ENCODE measurements at places on chromosomes 5 and 9. TPM values are rescaled to one million over a fixed set of nuclear protein-coding genes. Genes with fewer than 3 reads are reported as not detected.

The ICE1 gene
- 33.8 TPM for total RNA-seq

The CRB2 gene
- total RNA-seq = not detected

The RNF183 gene
- not detected for total RNA-seq

The ARL10 gene
- 9.2 TPM for total RNA-seq

The PCDHB5 gene
- 0.53 TPM for total RNA-seq

The KIF24 gene
- total RNA-seq = 2.5 TPM

The PDLIM7 gene
- total RNA-seq = 82.4 TPM

The FREM1 gene
- 0.20 TPM for total RNA-seq

The BTNL8 gene
- not detected for total RNA-seq

The FIBCD1 gene
- not detected for total RNA-seq

The SLC25A48 gene
- not detected for total RNA-seq

The SEMA4D gene
- 2.8 TPM for total RNA-seq

The PRUNE2 gene
- 21.2 TPM for total RNA-seq

The GABBR2 gene
- total RNA-seq = 13.7 TPM

The SEC24A gene
- 21.1 TPM for total RNA-seq

The ACOT12 gene
- total RNA-seq = 0.13 TPM

All from pulmonary artery endothelial cell (primary cell).